Activated CD8-positive, alpha-beta memory T cell treated with anti-CD3 and anti-CD28 coated beads, Interleukin-2, amount 50 U/mL, for 48 hours (primary cell): ENCODE measurements at places on chromosomes 6 and 20.
A peak's percentile ranks its signal among the peaks of the same experiment; 100 is the strongest.

DNA sequence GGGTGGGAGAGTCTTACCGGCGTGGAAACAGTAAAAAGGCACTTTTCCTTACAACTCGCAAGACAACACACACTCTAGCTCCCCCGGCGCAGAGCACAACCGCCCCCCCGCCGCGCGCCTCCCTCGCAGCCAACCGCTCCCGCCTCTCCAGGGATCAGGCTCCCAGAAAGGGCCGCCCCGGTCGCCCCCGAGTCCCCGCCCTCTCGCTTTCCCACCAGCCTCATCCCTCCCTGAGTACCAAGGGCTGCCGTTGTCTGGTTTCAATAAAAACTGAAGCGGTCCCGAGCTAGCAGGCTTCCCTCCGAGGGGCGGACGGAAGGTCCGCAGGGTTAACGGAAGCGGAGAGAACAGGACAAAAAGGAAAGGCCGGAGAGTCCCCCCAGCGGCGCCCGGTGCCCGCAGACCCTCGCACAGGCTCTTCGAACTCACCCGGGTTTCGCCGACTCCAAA is 804 bp downstream of the ELOVL5 start:
- DNase-seq: peak; percentile 81

GRCh38 chr20:50726955-50727791 is 4.2 kb upstream of the PARD6B start:
- DNase-seq: no peak

DNA sequence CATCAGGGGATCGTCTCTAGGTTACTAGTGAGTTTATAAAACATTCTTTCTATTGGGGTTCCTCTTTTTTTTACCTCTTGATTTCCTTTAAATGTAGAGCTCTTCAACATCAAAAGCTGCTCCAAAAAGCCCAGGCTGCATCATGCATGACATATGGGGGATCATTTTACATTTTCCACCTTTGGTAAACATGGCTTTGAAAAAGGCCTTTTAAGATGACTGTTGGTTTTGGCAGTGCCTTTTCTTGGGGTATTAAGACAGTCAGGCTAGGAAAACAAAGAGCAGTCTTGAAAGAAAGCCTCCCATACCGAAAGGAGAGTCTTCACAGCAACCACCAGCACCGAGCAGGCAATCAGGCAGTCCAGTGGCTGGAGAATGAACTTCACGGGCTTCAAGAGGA is 73.2 kb downstream of the NPEPL1 start:
- DNase-seq: no peak

DNA sequence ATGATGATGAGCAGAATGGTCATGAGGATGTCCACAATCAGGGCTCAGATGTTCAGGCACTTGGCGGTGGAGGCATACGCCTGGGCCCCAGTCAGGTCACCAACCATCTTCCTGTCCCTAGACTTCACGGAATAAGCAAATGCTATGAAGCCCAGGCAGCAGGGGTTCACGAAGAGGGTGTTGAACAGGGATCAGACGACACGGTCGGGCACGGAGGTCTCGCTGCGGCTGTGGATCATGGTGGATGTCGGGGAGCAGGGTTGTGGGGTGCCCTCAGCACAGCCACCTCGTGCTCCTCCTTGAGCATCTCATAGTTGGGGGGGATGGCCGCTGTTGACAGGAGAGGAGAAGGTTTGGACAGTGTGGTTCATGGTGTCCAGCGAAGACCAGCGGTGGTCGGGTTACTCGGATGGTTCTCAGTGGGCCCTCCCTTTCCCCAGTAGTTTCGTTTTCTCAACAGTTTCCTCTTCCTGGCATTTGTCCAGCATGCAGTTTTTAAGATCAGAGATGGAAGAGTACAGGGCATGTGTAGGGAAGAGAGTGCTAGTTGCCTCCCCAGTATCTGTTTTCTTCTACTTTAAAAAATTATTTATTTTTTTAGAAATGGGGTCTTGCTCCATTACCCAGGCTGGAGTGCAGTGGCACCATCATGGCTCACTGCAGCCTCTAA is 20.3 kb upstream of the SPDEF start:
- DNase-seq: no peak

- DNase-seq: no peak
Measured at GRCh38 chr6:33850296-33850695, 46.5 kb upstream of the MLN start.

DNA sequence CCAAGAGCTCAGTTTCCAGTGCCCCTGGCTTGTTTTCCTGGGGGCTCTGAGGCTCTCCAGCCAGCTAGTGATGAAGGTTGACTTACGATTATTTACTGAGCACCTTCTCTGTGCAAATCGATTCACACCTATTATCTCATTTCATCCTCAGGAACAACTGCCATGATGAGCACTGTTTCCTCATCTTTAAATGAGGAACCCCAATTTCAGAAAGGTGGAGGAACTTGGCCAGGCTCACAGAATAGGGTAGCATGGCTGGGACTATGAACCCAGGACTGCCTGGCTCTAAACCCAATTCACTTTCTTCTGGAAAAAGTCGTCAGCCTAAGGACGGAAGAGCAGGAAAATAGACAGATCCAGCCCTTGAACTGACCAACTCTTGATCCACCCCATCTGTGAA is 3.5 kb upstream of the BPI start:
- DNase-seq: no peak

DNA sequence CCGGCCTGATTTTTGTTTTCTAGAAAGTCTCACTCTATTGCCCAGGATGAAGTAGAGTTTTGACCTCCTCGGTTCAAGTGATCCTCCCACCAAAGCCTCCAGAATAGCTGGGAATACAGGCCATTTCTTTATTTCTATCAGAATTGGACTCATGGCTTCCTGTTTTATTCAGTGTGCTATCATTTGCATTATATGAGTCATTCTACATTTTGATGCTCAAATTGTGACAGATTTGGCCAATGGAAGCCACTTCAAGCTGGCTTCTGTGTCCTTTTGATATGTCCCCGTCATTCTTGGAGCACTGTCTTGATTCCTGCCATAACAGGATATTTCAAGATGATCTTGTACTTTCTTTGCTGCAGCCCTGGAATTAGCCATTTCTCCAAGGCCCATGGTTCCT is 75.1 kb downstream of the CNBD2 start:
- no peak for DNase-seq
